ENCODE measurements at places on chromosomes 4 and X.

DNA sequence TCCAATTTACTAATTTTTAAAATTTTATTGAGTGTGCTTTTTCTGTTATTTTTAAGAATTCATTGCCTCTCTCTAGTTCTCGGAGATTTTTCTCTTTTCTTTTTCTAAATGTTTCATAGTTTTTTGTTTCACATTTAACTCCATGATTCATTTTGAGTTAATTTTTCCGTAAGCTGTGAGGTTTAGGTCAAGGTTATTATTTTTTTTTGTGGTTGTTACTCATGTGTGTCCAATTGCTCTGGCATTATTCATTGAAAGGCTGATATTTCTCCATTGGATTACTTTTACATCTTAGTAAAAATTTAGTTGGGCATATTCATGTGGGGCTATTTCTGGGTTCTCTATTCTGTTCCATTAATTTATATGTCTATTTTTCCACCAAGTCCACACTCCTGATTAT, 220.8 kb downstream of the MID1IP1 start:
- DNase-seq, result no peak

- no peak for DNase-seq
Measured at GRCh38 chr4:1154523-1155182, 17.7 kb downstream of the SPON2 start.

GRCh38 chrX:119391279-119391678, 7.9 kb upstream of the SLC25A43 start:
- DNase-seq, result peak; percentile 4

GRCh38 chr4:24382381-24382780, 202.0 kb downstream of the DHX15 start:
- DNase-seq, result no peak

All from Kasumi-1 (cell line).